ENCODE measurements at places on chromosomes 5 and 9.

DNA sequence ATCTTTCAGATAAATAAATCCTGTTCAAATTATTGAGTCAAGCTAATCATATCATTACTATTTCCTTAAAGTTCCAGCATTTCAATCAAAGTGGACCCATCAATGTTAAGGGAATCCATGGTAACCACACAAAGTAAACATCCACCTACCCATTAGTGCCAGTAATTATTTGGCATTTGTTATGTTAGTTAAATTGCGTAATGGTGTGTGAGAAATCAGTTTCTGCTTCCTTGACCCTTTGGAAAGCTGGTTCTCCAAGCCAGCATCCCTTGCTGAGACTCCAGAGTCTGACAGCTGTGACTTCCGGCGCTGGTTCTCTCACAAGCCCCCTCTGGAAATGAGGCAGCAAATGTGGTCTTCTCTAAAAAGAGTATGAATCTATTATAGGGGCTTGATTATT is 308.6 kb upstream of the EFNA5 start:
- DNase-seq, result no peak

DNA sequence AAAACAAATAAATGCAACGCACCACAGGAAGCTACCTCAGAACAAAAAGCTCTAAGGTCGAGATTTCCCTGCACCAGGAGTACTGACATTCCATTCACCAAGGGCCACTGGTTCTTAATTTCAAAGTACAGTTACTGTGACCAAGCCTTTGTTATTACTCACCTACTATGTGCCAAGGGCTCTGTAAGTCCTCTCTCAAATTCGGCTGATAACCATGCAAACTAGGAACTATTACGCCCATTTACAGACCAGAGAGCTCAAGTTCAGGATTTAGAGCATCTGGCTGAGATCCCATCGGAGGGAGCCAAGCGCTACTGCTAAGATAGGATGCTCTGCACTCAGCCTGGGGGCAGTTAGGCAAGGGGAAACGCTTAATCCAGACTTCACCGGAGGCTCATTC is 5.6 kb downstream of the MYO10 start:
- DNase-seq, result no peak

DNA sequence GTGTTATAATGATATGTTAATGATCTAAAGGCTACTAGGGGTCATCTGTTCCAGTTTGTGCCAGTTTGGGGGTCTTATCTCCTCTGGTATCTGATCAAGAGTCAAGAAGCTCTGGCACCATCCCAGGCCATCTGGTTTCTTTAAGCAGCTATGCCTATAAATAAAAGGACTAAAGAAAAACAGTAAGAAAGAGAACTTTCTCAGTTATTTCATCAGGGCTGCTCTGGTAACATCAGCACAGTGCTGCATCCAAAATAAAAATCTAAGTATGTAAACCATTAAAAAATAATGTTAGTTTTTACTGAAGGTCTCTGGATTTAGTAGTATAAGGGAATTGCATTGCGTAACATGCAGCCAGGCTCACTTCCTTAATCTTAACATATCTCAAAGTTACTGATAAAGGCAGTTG is 185.0 kb downstream of the NR2F1-AS1 start:
- DNase-seq, result no peak

DNA sequence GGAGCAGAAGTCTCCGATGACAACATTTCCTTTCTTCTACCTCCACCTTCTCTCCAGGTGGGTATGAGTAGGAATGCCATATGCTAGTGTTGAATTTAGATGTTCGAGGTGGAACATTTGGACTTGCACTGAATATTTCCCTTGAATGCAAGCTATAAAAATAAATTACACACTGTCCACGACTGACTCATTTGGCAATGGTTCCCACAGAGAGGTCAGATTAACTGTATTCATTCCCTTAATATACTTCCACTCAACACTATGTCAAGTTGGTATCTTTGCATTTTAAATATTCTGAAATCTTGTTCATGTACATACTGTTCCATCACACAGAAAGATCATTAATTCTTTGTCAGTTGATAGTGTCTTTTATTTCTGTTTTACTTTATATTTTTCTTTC is 222.6 kb upstream of the PIK3R1 start:
- no peak for DNase-seq

DNA sequence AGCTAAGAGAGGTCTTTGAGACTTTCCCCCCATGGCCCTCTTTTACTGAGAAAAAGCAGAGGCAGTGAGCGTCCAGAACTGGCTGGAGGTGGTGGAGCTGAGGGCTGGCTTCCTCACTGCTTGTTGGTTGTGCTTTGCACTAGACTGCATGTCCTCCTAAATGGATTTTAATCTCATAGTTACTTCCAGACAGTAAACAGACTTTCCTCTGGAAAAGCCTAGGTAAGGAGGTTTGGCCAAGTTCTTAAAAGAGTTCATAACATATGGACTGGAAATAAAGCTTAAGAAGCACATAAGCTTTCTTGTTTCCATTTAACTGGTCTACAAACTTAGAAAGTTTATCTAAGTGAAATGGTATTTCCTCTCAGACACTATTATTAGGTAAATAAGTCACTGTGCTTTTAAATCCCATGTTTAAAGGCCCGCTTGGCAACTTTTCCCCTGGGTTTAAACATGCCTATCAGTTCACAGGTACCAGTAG is 2.0 kb downstream of the ASPN start:
- no peak for DNase-seq

- no peak for DNase-seq
These were observed 176.4 kb downstream of the NSG2 start for GRCh38 chr5:174221946-174222345.

- DNase-seq, result no peak
These were observed 9.6 kb downstream of the ROPN1L start for GRCh38 chr5:10451137-10451824.

DNA sequence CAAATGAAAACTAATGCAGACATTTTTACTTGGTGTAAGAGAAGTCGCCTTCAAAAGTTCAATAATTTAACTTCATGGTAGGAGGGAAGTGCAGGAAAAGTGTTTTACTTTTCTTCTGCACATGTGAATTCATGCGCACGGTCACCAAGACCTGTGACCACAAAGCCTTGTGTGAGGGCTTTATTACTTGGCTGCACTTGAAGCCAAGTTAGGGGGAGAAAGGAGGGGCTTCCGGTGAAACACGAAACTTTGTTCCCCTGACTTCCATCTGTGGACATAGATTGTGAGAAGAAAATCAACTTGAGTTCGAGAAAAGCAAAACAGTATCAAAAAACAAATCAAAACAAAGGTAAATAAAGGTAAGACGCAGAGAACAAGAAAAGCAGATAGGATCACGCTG is 239.9 kb downstream of the ROR2 start:
- no peak for DNase-seq

DNA sequence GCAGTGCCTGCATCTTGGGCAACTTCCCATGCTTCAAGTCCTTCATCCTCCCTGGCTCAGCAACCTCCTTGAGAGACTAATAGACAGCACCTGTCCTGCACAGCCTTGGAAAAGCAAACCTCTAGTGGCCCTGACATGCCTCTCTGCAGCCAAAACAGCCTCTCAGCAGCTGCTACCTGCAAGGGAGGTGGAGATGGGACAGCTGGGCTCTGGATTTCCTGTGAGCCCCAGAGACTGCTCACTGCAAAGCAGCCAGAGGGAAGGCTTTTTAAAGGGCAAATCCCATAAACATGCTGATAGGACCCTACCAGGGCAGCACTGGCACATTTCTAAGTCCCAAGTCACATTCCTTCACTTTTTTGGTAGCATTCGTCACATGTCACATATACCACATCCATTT is 31.5 kb upstream of the MYORG start:
- DNase-seq, result no peak

DNA sequence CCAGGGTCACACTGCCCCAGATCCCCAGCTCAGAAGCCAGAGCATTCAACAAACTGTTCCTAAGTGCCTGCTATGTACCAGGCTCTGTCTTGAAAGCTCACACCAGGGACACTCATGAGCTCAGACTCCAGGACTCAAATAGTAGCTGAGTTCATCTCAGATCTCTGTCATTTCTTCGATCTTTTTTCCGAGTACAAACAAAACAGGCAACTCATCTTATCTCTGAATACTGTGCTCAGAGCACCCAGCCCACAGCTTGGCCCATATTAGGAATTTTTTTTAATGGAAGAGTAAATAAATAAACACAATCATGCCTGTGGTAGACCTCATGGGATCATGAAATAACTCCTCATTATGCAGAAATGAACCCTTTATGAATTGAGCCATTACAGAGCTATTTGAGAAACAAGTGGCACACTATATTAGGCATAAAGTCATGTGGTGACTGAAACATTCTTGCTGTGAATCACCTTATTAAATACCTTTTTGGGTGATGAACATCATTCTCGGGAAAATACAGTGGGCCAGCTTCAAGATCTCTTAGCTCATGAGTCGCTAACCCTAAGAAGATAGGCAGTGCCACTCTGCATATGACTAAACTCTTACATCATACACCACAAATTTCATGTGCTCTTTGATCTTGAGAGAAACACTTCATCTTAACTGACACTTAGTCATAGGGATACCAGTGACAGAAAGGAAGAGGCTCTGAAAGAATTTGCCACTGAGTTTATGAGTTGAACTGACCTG is 9.9 kb downstream of the SH3RF2 start:
- DNase-seq, result no peak

DNA sequence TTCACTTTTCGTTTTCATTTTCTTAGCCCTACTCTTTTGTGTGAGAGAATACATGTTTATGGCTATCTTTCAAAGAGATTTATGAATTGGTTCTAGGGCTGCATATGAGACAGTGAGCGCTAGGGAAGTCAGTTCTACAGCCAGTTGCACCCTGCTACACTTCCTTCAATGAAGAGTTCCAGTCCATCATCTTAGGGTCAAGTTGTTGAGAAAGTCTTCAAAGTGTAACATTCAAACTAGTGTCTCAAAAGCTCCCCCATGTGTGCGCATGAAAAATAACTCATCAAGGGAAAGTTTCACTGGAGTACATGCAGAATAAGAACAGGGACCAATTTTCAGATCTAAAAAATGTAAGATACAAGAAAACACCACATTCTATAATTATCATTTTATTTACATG is 317.2 kb downstream of the DEPDC1B start:
- DNase-seq, result peak; percentile 10

- DNase-seq, result peak; percentile 33
These were observed 20.5 kb upstream of the GPX3 start for GRCh38 chr5:150999704-151000442.

DNA sequence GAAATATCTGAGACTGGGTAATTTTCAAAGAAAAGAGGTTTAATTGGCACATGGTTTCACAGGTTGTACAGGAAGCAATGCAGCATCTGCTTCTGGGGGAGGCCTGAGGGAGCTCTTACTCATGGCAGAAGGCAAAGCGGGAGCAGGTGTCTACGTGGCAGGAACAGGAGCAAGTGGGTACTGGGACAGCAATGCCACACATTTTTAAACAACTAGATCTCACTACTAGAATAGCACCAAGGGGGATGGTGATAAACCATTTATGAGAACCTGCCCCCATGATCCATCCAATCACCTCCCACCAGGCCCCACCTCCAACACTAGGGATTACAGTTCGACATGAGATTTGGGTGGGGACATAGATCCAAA is 47.6 kb upstream of the HOMER1 start:
- DNase-seq, result no peak

GRCh38 chr5:51302343-51302742 is 80.9 kb upstream of the ISL1 start:
- DNase-seq, result no peak

GRCh38 chr9:98916660-98917059 is 27.0 kb upstream of the COL15A1 start:
- no peak for DNase-seq

DNA sequence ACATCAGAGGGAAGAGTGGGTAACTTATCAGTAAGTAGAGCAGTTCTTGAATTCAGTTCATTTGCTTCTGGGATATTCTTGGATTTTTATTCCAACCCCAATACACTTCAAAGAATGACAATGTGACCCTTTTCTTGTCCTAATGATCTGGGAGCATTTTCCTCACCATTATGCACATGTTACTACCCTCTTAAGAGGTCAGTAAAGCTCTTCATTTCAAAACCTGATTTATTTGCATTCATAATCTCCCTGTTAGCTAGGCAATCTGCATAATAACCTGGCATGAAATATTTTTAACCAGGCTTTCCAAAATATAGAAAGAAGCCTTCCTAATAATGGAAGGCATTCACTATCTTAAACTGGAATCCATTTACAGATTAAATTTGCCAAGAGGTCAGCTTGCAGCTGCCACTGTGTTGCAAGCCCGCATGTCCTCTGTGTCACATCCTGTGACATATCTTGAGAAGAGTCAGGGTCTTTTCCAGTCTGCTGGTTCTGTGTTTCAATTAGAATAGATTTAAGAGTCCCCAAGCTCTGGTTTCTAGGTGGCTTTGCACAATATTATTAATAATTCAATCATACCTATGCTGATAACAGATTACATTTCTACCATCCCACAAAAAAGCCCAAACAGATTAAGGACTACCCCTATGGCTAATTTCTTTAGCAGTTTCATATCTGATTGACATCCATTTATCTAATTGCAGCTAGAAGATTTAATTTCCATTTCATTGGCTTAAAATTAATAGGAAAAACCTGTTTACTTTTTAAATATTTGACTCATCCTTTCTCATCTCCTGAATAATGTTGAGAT is 30.9 kb upstream of the PPP2R2B start:
- DNase-seq, result no peak

DNA sequence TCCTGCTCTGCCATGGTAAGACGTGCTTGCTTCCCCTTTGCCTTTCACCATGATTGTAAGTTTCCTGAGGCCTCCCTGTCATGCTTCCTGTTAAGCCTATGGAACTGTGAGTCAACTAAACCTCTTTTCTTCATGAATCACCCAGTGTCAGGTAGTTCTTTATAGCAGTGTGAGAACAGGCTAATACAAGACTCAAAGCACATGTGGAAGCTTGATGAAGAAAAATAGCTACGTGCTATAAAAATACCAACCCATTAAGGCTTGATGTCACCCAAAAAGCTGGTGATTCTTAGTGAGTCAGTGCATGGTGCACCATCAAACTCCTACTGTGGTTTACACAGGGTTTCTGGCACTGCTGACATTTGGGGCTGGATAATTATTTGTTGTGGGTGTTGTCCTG is 332.2 kb downstream of the TMEM167A start:
- DNase-seq, result no peak

DNA sequence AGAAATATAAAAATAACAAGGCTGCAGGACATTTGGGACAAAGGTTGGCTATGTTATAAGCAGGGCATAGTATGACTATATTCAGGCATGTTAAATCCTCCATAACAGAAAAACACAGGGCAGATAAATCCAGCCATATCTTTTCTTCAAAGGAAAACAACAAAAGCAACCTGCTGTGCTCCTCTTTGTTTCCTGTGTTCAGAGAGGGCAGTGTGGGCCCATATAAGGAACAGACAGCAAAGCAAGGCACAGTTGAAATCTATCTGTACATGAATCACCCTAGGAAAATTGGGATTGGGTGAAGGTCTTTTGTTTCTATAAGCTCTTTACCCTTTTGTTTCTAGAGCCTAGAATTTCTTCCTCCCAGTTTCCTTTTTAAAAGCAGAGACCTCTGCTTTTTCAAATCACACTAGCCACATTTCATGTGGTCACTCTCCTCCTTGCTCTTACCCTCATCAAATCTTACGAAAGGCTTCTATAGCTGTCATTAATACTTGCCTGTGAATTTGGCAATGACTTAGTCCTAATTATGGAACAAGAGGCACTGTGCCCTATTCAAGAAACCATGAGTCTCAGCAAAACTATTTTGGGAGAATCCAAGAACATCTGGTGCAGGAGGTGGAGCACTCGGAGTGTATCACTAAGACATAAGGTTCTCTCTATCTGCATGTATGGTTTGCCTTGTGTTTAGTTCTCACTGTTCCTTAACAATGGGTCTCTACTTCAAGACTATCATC is 1.8 kb downstream of the GZMA start:
- DNase-seq, result no peak

- no peak for DNase-seq
These were observed 155.8 kb downstream of the MYO10 start for GRCh38 chr5:16780325-16780724.
